Cortex of kidney (tissue), 1 donor: ENCODE measurements at places on chromosomes 3 and 15.

DNA sequence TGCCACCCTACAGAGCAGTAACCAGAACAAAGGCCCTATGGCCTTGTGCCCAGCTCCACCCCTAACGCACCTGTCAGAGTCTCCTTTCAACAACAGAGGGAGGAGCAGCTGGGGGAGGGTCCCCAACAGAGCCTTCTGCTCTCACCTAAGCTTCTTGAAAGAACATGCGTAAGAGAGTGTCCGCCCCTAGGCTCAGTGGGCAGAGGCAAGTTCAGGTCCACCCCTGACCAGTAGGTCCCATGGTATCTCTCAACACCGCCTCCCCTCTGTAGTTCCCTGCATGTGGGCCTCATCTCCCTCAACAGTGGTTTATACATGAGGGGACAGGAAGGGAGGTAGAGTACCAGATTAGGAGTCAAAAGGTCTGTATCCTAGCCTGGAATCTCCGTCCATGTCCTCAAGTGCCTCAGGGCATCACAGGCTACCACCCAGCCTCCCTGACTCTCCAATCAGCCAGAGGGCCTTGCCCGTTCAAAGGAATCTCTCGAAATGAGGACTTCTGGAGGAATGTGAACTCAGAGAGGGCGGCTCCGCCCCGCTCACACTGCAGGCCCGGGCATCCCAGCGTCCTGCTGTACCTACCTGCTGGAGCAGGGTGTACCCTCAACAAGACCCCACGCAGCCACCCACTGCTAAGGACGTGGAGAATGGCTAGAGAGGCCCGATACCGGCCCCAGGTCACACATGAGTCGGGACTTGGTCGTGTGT, 680 bp downstream of the POC1A start:
- no peak for DNase-seq

GRCh38 chr3:15271785-15272381, 60.5 kb downstream of the SH3BP5 start:
- no peak for DNase-seq

- DNase-seq: no peak
Measured at GRCh38 chr3:99934975-99935797, 117.5 kb downstream of the CMSS1 start.

DNA sequence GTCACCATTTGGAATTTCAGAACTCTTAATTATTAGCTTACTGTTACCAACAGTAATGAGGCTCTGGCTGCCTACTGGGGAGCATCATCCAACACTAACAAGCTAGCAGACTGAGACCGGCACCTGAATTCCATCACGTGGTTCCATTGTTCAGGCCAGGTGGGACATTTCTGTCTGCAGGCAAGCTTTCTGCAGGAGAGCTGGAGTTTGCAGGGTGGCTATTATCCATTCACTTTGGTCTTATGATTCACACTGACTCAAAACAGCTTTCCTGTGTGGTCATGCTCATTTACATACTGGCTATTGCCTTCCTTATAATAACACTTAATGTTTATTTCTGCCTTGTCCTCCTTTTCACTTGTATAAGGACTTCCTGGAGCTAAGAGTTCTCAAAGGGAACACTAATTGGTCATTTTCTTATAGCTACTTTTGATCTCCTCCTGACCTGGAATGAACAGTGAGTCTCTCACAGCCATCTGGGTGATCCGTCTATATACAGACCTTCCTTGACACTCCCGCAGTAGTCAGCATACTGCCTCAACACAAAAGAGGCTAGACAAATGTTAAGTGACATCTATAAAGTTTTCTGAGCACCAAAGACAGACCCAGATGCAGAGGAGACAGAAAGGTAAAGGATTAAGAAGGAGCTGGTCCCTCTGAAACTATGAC, 695.4 kb downstream of the FHIT start:
- no peak for DNase-seq

DNA sequence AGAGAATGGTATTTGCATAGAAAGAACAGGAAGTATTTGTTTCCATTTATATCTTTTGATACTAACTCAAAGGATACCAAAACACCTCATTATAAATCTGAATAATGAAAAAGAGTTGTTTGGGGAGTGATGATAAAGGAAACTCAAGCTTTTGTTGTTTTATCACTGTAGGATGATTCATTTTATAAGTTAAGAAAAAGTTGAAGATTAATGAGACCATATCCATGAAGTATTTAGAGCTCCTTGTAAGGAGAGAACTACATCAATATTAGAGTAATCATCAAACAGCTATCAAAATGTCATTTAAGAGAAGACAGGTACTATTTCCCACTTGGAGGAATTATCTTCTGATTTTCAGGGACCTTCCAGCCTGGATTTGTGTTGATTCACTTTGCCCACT, 92.5 kb downstream of the EPHB1 start:
- no peak for DNase-seq

GRCh38 chr15:66496951-66497501, 536 bp downstream of the SNAPC5 start:
- no peak for DNase-seq

- DNase-seq: no peak
Measured at GRCh38 chr3:58559586-58559985, 17.6 kb downstream of the FAM107A start.

- DNase-seq: no peak
Measured at GRCh38 chr3:135248213-135248612, 453.2 kb downstream of the EPHB1 start.

DNA sequence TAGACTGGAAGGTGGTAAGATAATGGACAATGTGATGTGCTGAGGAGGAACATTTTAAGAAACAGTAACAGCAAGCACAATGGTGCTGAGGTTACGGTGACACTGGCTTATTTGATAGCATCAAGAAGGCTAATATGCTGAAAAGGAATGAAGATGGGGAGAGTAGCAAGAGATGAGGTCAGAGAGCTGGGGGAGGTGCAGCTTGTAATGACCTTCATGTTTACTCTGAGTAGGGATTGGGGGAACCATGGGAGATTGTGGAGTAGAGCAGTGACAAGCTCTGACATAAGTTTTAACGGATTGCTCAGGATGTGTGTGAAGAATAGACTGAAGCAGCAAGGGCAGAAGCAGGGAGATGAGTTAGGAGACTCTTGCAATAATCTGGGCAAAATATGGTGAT, 56.7 kb downstream of the DGKG start:
- no peak for DNase-seq

- DNase-seq: no peak
Measured at GRCh38 chr3:13099707-13100106, 26.5 kb upstream of the IQSEC1 start.

DNA sequence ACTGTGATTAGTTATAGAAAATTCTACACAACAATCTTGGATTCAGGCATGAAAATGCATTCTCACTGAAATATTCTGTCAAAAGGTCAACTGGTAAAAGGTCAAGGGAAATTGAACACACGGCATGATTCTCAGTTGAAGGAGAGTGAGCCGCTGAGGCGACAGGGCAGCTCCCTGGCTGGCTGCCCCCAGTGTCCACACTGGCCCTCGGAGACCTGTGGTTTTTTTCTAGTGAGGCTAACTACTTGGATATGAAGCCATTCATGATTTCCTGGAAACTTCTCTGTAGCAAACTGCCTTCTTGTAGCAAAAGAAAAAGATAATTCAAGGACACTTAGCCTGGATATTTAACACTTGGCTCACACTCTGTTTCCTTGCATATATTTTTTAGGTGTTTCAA, 37.2 kb downstream of the AADACL2 start:
- no peak for DNase-seq

DNA sequence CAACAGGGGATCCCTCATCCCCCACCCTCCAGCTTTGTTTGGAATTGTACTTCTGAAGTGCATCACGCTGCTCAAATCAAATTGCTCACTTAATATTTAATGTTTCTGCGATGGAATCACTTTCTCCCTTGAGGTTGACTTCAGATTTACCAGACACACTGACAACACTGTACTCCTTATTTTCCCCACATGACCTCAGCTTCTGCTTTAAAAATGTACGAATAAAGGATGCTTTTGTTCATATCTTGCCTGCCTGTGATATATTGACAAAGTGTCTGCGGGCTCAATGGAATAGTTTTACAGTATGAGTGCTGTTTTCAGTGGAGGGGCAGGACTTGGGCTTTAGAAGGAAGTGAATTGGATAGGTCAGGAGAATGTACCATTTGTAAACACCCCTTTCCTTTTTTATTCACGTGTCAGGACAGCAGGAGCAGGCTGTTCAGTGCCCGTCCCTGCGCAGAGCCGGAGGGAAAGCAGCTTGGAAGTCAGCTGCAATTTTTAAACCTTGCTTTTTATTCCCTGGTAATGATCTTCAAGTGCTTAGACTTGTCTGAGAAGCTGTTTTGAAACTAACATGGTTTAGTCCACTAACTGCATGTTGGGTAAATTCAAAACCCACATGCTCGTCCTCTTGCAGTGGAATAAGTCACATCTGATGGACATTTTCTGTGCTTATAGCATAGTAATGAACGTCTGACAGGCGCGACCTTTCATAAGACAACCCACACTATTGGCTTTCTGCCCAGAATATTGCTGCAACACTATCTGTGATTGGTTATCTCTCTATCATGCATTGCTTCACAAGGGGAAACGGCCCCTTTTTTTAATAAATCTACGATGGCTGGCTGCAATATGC, 29.9 kb downstream of the MBNL1 start:
- no peak for DNase-seq

DNA sequence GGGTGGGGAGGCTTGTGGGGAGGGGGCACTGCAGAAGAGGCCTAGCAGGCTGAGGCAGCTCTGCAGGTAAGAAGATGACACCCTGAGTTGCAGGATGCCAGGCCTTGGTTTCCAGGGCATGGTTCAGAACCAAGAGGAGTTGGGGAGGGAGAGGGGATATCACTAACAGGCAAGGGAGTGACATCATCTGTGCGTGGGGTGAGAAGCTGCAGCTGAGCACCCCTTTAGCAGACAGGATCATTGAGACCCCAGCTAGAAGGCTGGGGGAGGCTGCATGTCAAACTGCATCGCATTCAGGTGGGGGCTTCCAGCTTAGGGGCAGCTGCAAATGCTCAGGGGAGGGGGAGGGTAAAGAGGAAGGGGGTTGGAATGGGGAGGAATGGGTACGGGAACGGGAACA, 23.0 kb downstream of the CACNA2D2 start:
- DNase-seq: no peak

DNA sequence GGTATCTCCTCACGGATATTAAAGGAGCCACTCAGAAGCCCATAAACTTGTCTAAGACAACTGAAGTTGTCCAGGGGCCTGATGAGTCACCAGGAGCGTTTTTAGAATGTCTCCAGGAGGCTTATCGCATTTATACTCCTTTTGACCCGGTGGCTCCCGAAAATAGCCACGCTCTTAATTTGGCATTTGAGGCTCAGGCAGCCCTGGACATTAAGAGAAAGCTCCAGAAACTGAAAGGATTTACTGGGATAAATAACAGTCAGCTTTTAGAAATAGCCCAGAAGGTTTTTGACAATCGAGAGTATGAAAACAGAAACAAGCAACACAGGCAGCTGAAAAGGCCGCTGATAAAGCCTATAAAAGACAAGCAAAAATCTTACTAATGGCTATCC, 4.1 kb downstream of the DET1 start:
- no peak for DNase-seq

GRCh38 chr3:121992601-121993560, 29.2 kb downstream of the ILDR1 start:
- DNase-seq: no peak

DNA sequence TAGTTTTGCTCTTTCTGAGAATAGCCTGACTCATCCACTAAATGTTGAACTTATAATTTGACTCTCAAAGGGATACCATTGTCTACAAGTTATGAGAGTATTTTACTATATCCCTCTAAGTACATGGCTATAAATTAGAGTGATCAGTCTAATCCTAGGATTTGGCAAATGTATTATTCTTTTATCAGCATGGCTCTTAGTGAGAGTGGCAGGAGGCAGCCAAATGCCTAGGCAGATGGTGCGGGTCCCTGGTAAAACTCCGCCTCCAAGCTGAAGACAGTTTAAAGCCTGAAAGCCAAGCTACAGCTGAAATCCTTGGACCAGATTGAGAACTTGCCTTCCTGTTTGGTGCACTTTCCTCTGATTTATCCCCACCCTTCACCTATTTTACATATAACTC, 631.8 kb downstream of the SQOR start:
- no peak for DNase-seq

GRCh38 chr3:141410408-141410807, 42.1 kb downstream of the ZBTB38 start:
- no peak for DNase-seq

- no peak for DNase-seq
Measured at GRCh38 chr3:99767291-99767690, 50.4 kb upstream of the CMSS1 start.
